Activated CD4-positive, CD25-positive, alpha-beta regulatory T cell treated with anti-CD3 and anti-CD28 coated beads, Interleukin-2, amount 50 U/mL, for 24 hours (primary cell): ENCODE measurements at places on chromosomes 5 and 9.
A peak's percentile ranks its signal among the peaks of the same experiment; 100 is the strongest.

DNA sequence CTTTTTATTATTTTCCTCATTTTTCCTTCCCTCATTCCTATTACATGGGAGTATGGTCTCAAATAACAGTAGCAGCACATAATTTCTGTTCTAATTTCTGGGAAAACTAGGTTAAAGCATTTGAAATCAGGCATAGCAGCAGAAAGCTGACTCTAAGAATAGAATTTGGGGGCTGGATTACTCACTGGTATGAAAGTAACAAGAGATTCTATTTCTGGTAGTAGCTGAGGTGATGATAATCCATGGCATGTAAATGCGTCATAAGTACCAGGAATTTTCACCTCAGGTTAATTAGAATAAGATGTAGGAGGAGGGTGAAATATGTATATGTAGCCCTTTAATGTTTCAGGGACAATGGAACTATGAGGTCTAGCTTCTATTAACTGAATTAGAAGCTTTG lies 662.0 kb downstream of the PTPRD start:
- no peak for ATAC-seq

- ATAC-seq, result peak; percentile 28
Measured at GRCh38 chr5:10632110-10632761, 68.4 kb downstream of the ANKRD33B start.

- ATAC-seq, result no peak
Measured at GRCh38 chr9:112489876-112490666, 3.4 kb downstream of the KIAA1958 start.

- no peak for ATAC-seq
Measured at GRCh38 chr5:90446961-90447360, 27.6 kb downstream of the MBLAC2 start.

DNA sequence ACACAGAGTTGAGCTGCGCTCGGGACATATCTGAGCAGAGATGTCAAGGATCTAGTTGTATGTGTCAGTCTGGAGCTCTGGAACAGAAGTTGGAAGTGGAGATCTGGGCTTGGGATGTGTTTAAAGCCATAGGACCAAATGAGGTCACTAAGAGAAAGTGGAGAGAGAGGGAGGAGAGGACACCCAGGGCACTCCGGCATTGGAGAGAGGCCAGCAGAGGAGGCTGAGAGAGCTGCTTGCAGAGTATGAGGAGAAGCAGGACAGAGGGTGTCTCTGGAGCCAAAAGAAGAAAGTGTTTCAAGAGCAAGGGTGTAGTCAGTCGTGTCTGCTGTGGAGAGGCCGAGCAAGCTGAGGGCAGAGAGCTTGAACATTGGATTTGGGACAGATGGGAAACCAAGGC lies 34.7 kb downstream of the ARHGEF37 start:
- ATAC-seq, result no peak

GRCh38 chr5:96288166-96288844 lies 144.7 kb downstream of the PCSK1 start:
- ATAC-seq, result no peak

GRCh38 chr5:167850911-167851310 lies 440.5 kb upstream of the WWC1 start:
- ATAC-seq, result no peak

DNA sequence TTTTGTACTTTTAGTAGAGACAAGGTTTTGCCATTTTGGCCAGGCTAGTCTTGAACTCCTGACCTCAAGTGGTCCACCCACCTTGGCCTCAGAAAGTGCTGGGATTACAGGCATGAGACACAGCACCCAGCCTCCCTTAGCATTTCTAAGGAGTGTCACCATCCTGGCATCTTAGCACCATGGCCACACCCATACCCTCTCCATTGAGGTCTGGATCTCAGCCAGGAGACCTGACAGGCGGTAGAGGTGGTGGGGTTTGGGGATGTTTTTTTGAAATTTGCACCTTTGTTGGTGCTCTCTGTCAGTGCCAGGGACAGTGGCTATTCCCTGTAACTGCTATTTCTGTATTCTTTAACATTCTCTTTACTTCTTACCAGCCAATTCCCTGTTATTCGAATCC lies 72.5 kb downstream of the TRIM36 start:
- ATAC-seq, result no peak

GRCh38 chr5:81254886-81255559 lies 21.9 kb downstream of the CKMT2 start:
- no peak for ATAC-seq

DNA sequence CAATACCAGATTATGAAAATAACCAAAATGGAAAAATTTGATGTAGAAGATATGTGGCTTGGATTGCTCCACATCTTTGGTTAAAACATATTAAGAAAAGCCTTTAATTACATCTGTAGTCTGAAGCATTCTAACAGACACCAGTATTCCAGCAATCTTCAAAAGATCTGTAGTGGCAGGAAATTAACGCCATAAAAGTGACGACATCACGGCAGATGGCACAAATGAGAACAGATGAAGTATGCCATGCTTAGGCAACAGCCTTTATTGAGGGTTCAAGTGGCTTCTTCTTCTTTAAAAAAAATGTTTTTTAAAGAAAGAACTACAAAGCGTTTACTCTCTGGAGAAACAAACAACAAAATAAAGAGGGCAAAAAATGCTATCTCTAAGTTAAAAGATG lies 164.2 kb downstream of the MEF2C start:
- ATAC-seq, result no peak

DNA sequence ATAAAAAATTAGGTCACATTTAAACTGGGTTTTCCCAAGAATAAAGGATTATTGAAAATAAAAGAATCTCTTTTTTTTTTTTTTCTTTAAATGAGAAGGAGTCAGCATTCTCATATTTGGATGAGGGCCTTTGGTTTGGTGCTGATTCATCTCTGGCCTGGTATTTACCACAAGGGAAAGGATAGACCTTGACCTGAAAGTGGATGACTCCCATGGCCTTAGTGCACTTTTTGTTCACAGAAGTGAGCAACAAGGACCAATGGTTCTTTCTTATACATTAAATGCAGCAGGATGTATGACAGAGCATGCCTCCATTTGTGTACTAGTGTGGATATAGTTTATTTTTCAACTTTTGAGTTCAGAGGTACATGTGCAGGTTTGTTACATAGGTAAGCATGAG lies 6.9 kb downstream of the YTHDC2 start:
- peak; percentile 62 for ATAC-seq
